ENCODE measurements at places on chromosomes 2 and 18.

- DNase-seq: no peak
These were observed 84.0 kb downstream of the ZAP70 start for GRCh38 chr2:97797355-97797754.

DNA sequence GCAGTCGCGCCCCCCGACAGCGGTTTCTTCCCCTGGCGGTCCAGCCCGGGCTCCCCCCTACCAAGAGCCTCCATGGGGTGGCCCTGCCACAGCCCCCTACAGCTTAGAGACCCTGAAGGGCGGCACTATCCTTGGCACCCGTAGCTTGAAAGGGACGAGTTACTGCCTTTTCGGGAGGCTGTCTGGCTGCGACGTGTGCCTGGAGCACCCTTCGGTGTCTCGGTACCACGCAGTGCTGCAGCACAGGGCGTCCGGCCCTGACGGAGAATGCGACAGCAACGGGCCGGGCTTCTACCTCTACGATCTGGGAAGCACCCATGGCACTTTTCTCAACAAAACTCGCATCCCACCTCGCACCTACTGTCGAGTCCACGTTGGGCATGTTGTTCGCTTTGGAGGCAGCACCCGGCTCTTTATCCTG, 475 bp downstream of the SLC4A1AP start:
- DNase-seq: no peak

DNA sequence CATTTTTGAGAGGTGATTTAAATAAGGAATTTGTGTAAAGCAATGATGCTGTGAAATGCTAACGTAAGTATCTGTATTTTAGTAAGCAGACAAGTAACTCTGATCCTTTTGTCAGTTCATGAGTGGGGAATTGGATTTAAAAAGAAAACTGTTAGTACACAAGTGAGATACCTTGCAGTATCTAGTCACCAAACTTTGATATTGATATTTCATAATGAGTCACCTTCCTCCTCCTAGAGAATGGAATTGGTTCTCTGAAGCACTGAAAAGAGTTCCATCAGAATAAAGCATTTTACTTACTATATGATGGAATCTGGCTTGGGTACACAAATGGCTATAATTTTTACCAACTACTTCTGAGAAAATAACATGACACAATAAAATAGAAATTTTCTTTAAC, 232.2 kb downstream of the ZNF804A start:
- no peak for DNase-seq

- DNase-seq: no peak
These were observed 158.8 kb upstream of the WDSUB1 start for GRCh38 chr2:159445307-159445706.

DNA sequence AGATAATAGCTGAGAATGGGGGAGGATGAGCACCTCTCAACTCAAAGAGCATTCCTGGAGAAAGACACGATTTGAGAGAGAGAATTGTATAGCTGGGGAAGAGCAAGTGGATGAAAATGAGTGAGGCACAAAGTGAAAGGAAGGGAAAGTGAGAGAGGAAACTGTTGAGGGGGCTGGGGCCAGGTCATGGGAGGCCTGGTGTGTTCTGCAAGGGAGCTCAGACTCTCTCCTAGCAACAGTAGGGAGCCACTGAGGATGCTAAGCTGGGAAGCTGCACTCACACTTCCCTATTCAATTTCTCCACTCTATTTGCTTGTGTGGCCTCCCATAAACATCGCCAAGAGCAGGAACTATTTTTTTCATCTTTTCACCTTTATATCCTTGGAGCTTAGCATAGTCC, 14.8 kb downstream of the EVA1A start:
- no peak for DNase-seq

DNA sequence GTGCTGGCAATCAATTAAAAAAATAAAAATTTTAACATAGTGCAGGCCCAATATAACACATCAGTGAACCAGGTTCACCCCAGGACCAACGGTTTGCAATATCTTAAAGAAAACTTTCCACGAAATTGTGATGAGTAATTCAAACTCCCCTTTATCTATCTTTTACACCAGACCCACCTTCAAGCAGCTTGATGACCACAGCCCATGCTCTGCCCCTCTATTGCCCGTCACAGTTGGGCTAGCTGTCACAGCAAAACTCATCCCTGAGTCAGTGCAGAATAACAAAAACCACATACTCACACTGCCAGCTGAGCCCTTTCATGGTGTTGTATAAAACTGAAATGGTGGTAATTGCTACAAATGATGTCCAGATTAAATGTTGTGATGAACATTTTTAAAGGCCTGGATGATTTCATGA, 112.5 kb upstream of the CREB1 start:
- no peak for DNase-seq

DNA sequence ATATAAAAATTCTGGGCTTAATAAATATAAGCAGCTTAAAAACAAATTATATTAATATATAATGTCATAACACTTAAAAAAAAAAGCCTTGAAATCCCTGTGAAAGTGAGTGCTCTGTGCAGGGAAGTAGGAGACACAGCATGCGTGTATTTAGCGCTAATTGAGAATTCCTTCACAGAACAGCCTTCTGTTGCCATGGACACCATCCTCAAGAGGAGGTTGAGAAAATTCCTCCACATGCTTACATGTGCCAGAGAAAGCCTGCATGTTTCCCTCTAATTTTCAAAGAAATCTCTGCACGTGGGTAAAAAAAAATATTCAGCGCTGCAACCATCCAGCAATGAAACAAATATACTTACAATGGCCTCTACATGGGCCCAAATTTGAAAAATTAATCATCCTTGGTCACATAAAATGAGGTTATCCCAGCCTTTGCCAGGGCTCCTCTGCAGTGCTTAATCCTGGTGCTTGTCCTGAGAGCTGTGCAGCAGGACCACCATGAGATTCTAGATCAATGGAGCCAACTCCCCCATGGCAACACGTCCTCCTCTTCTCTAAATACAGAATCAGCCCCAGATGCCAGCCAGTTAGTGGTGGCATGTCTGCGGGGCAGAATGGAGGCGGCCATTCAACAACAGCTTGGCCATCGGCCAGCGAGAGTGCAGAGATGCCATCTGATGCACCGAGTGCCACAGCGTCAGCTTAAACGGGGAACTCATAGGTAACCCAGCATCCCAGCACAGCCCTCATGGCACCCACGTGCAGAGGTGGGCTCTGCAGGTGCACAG, 228.0 kb downstream of the MYT1L start:
- DNase-seq: no peak

- no peak for DNase-seq
These were observed 411.7 kb upstream of the MYT1L start for GRCh38 chr2:2742726-2743125.

DNA sequence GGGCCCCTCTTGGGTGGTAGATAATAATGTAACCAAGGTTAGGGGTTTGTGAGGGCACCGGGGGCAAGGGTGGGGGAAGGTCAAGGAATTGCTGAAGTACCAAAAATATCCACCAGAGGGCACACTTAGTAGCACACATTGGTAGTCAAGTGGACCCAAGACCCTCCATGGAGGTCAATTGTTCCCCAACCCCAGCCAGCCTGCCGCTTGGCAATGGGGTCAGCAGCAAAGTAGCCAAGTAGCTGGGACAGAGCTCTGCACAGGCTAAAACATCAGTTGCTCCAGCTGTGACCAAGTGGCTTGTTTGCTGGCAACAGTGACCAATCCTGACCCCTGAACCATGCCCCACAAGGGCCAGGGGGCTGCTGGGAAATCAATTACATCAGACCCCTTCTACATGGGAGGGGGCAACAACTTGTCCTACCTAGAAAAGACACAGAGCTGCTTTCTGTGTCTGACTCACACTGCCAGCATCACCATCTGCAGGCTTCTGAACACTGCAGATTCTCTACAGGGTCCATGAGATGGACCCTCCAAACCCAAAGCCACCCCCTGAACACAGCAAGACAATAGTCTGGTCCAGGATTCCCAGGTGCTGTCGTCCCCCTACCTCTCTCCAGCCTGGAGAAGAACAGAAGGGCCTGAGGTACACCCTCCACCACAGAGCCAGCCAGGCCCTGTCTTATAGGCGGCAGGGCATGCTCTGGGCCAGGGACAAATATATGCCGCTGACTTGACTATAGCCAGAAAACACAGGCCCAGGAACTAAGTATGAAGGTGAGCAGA, 76.0 kb downstream of the EMX1 start:
- DNase-seq: peak; percentile 43

DNA sequence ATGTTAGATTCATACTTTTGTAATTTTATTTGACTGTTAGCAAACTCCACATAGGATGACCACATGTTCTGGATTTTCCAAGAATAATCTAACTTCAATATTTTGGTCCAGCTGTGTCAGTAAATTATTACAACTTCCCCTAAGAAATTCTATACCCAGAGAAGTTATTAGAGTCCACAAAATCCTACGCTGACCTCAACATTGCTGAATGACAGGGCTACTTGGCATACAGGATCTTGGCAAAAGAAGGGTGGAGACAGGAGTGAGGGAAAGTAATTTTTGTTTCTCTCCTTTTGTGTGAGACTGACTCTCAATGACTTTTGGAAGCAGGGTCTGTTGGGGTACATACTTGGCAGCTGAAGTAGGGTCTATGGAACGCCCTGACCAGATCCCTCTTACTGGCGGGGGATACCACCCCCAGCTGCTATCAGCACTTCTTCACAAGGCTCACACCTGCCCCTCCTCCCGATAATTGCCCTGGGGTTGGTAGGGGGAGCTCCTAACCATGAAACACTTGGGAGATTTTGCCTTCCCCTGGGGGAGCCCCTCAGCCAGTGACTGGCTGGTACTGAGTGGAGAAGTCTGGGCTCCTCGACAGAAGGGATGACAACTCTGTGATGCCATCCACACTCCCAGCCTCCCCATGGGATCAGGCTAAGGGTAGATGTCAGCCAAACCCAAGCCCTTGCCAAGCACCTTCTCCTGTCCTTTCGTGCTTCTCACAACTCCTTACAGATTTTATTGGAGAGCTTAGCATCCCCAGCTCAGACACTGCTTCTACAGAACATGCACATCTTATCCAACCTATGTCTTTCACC, 110.6 kb upstream of the FHL2 start:
- DNase-seq: no peak

DNA sequence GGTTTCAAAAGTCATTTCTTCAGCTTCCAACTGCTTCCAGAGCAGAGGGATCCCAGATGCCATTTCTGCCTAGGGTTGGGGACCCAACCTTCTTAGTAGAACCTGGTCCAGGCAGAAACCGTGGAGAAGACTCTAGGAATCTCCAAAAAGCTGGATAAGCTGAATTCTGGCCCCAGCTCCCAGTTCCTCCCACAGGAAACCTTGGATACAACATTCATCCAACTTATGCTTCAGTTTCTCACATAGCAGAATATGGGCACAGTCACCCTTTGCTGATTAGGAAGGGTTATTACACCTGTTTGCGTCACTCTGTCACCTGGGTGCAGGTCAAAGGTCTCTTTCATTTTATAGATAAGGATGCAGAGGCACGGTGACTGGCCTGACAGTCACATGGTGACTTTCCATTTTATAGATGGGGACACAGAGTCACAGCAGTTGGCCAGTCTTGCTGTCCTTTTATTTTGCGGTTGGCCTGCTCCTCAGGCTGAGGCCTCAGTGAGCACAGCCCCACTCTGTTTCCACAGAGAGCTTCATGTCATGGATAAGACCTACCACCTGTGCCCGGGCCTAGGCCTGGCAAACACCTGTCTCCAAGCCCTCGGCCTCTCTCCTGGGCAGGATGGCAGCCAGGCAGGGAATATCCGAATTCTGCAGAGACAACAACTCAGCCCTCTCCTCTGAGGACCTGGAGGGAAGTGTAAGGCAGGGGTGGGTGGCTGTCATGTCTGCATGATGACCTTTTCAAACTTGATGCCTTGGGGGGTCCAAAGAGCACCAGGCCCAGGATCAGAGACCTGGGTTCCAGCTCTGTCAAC, 148.8 kb downstream of the SMAD7 start:
- DNase-seq: no peak

All from activated naive CD8-positive, alpha-beta T cell treated with anti-CD3 and anti-CD28 coated beads, Interleukin-2, amount 50 U/mL, for 24 hours (primary cell).